NCI-H460 (cell line): ENCODE measurements at places on chromosomes 1 and 21.

DNA sequence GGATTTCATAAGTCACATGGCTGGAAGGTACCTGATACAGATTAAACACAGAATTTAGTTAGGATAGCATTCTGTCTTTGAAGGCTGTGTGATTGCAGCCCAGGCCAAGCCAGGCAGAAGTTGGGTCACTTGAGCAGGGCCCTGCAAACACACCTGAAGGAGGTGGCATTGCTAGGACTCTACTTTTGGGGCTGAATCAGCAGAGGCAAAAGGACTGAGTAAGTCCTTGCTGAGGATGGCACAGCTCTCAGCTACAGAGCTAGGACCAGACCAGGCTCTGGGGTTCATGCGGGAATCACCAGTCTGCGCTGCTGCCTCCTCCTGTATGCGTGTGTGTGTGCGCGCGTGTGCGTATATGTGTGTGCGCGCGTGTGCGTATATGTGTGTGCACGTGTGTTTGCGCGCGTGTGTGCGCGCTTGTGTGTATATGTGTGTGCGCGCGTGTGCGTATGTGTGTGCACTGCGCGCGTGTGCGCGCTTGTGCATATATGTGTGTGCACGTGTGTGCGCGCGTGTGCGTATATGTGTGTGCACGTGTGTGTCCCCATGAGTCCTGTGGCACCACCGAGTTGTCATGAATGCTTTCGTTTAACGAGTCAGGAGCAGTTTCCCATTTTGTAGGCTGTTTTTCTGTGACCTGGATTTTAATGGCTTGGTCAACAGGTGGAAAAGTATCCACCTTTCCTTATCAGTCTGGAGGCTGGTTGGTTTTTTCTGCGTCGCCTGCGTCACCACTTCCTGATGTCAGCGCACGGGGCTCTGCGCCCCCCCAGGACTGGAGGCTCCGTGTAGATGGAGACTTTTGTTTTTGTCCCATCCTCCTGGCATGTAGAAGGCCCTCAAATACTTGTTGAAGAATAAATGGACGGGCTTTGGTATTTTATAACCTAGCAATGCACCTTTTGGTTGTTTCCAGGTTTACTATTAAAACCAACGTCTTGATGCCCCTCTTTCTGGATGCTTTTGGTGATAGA, 34.7 kb downstream of the ADARB1 start:
- no peak for DNase-seq

DNA sequence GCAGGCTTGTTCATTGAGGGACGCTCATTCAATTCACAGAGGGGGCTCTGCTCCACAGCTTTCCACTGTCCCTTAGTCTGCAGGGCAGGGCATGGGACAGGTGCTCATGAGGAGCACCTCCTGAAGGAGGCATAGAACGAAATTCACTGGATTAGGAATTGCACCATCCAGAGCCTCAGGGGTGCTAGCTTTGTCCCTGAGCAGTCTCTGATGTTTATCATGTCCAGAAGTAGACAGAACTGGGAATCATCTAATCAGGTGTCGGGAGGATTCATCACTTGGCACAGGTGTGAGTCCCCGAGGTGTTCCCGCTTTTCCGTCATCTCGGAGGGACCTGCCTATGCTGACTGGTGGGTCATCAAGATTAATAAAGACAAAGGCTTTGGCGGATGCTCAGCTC, 321.4 kb downstream of the AJAP1 start:
- DNase-seq, result no peak

GRCh38 chr1:4648657-4649056, 5.8 kb upstream of the AJAP1 start:
- DNase-seq, result no peak

DNA sequence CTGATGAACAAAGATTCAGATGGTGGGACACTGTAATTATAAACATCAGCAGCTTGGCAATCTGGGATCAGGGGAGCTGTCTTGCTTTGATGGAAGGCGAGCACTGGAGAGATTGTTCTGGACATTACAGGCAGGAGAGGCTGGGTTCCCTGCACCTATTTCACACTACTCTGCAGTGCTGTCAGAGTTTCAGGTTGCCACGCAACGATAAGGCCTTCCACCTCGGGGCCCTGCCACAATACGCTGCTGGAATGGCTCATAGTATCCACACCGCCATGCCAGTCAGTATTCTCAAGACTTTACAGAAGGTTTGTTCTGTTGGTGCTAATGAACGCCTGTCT, 96.8 kb downstream of the GLIS1 start:
- DNase-seq, result no peak

- DNase-seq, result no peak
Measured at GRCh38 chr21:40846103-40846502, 855 bp downstream of the DSCAM start.

DNA sequence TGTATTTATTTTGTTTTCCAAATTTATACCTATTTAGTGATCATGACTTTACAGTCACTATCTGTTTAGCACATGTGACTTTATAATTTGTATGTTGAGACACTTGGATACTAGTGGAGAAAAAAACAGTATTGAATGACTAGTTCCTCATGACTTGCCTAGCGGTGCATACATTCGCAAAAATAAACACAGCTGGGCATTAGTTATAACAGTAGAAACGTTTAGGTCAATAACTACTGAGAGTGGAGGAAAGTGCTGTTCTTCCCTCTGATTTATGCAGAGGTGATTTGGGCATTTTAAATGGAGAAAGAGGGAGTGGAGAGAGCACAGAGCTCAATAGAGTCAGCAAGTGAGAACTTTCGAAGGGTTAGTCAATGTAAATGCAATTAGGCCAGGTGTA, 1679.0 kb upstream of the B3GALT2 start:
- no peak for DNase-seq

GRCh38 chr1:93681101-93681988, at the start of gene BCAR3:
TSS of gene BCAR3 (minus strand) at chr1:93681837. CDS start at chr1:93674930, 6,907 bp downstream.
- DNase-seq, result peak; percentile 53

DNA sequence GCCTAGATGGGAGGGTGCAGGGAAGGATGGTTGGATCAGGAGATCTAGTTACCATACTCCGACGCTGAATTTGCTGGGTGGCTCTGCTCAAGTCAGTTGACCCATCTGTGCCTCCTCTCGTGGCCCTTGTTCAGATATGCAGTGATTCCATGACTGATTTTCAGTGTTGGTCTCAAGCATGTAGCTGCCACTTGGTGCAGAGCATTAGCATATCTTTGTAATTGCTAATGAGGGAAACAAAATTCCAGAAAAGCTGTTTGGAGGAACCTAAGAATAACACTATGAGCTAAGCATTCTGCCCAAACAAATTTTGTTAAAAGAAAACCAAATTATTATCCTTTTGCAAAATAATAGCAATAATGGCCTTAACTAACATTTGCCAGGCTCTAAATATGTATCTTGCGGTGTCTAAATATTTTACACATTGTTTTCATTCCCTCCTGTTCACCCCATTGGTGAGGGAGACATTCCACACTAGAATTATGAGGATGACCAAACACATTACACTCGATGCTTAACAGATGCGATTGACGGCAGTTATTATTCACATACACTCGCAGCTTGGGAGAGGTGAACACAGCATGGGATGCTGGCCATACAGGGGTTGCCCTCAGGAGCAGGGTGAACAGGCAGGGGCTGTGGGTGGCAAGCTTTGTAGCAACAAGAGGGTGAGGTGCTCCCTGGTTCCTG, 69.1 kb downstream of the KCNJ15 start:
- no peak for DNase-seq

GRCh38 chr1:232636799-232637198, 6.9 kb upstream of the SIPA1L2 start:
- DNase-seq, result no peak
